ENCODE measurements at places on chromosomes 13 and 19.

DNA sequence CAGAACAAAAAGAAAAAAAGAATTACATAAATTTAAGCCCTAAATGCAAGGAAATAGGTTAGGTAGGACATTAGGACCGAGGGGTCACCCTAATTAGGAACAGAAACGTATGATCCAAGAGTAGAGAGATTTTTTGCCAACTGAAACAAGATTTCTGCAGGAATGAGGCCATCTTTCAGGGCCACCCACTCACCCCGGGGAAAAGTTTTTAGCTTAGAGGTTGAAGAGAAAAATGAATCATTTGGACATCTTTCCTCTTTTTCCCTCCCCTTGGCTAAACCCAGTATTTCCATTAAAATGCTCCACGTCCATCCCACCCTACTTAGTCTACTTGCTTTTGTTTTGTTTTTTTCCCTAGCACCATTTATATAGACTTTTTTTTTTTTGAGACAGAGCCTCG lies 10.6 kb upstream of the PNMA8A start:
- DNase-seq: no peak

DNA sequence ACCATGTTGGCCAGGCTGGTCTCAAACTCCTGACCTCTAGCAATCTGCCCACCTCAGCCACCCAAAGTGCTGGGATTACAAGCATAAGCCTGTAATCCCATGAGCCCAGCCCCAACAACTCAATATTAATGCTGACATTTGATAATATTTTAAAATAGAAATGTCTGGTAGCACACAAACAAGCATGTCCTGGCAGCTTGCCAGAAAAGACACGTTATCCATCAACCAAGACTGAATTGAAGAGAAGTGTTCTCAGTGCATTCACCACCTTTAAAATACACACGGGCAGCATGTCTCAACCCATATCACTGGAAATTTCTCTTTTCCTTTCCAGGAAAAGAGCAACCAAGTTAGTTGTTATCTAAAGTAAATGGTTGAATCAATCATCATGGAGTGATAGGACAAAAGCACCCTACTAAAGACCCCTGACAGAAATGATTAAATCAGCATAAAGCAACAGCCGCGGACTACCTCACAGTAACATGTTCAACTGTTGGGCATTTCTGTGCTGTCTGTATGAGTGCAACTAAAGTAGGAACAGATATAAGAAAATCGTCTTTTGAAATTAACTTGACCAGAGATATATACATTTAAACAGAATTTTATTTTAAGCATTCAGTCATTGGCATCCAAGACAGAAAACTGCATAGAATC lies 25.0 kb downstream of the LHFPL6 start:
- DNase-seq: no peak

DNA sequence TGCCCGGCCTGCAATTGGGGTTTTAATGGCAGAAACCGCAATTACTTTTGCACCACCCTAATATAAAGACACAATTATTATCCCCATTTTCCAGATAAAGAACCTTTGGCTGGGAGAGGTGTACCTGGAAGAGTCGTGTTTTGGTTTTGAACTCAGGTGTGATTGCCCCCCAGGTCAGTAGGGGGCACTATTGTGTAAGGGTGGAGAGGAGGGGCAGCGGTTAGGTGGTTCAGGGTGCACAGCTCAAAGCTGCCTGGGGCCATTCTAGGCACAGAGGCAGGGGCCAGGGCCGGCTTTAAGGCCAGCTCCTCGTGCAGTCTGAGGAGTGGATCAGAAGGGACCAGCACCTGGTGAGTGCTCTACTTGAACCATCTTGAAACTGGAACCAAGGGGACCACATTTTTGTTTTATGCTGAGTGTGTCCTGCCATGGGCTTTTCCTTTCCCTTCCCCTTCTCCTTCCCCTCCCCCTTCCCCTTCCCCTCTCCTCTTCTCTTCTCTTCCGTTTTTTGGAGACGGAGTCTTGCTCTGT lies 5.8 kb upstream of the FCGRT start:
- DNase-seq: peak; percentile 83

DNA sequence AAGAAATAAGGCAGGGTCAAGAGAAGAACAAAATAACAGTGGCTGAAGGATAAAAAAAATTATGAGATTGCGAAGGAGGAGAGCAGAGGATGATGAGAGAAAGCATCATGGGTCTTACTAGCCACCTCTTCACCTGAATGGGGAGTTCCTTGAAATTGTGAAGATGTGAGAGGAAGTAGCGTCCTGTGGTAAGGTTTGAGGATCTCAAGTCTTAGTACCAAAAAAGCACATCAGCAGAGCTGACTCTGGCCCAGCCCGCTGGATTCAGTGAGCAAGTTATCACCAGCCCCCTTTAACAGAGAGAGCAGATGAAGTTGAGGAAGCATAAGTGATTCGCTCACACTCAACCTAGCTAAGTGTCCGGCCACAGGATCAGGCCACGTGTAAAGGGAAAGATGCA lies 61.8 kb downstream of the RXFP2 start:
- DNase-seq: no peak

- DNase-seq: no peak
These were observed 5.7 kb downstream of the OPA3 start for GRCh38 chr19:45578861-45579260.

GRCh38 chr13:74644229-74644628 lies 510.0 kb upstream of the KLF12 start:
- DNase-seq: no peak

DNA sequence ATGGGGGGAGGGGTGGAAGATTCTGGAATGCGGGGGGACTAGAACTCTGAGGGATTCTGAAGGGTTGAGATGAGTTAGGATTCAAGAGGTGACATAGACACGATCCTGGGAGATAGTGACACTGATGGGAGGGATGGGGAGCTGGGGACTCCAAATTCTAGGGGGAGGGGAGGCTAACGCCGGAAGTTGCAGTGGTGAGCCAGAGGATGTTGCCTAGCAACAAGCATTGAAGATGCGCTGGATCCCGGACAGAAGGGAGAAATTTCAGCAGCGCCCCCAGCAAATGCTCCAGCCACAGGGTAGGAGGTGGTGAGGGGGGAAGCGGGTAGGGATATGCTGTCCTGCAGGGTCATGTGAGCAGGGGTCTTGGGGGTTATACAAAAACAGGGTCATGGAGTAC lies 6.9 kb upstream of the LTBP4 start:
- DNase-seq: no peak
